Heart left ventricle (tissue), 16 donors: ENCODE measurements at places on chromosomes 3 and 15. TPM values are rescaled to one million over a fixed set of nuclear protein-coding genes. Genes with fewer than 3 reads are reported as not detected.

The SPATA12 gene
- not detected for total RNA-seq

The SLC49A4 gene
- total RNA-seq = 13.8 TPM

The A4GNT gene
- not detected for total RNA-seq

The DPPA4 gene
- total RNA-seq = not detected

The MST1R gene
- 2.2 TPM for total RNA-seq

The SENP8 gene
- total RNA-seq = 2.9 TPM

The C3orf85 gene
- not detected for total RNA-seq

The PLIN1 gene
- 0.97 TPM for total RNA-seq

The PLCL2 gene
- 53.0 TPM for total RNA-seq

The ECE2 gene
- not detected for total RNA-seq

The GCSAM gene
- total RNA-seq = not detected

The CCDC39 gene
- total RNA-seq = not detected

The CTXN2 gene
- not detected for total RNA-seq
